ENCODE measurements at places on chromosomes 1 and 21.

DNA sequence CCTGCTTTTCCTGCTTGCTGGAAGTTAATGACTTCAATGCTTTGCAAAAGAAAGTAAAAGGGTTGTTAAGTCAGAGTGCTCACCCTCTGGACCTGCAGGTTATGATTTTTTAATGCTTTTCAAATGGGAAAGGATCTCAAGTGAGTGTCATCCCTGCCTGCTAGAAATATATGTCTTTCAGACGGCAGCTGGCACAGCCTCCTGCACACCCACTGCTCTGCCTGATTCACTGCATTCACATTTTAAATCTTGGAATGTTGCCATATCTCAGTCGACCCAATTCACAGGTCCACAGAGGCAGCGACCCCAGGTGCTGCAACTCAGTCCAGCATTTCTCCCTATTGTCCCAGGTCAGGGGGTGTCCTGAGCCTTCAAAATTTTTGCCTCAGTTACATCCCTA is 10.7 kb downstream of the DUSP23 start:
- no peak for DNase-seq

DNA sequence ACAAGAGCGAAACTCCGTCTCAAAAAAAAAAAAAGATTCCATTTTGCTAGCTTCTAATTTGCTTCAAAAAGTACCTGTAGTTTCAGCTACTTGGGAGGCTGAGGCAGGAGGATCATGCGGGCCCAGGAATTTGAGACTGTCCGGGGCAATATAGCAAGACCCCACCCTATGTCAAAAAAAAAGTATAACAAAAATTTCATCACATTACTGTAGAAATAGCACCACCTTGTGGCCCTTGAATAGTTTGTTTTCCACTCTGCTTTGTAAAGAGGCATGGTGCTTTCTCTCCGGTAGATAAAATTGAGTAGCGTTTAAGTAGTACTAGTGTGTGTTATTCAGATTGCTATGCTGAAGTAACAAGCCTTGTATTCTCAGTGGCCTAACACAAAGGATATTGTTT is 18.2 kb upstream of the MSTO1 start:
- peak; percentile 84 for DNase-seq

GRCh38 chr1:8019229-8019620 is 6.9 kb downstream of the ERRFI1 start:
- DNase-seq, result no peak

DNA sequence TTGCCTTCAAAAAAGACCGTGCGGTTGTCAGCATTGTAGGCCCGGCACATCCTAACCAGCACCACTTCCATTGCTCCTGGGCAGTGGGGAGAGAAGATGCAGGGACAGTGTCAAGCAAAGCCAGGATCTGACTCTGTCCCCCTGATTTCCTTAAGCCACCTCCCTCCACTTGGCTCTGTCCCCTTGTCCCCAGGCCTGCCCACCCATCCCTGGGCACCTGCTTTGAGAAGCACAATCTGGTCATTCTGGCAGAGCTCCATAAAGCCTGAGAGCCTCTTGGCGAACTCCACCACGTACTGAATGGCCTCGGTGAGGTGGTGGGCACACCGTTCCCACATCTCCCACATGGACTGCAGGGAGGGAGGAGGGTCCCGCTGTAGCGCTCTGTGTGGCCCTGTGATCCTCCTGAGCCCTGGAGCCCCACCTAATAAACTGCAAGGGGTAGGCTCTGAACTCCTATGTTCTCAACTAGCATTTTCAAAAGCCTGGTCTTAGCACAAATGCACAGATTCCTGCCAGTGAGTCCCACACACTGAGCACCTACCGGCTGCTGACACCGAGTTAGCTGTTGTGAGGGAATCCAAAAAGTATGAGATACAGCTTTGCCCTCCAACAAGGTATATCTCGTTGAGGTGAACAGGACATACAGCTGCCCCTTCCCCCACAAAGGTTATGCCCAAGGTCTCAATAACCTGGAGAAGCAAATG is 8.2 kb upstream of the LINGO4 start:
- DNase-seq, result no peak

DNA sequence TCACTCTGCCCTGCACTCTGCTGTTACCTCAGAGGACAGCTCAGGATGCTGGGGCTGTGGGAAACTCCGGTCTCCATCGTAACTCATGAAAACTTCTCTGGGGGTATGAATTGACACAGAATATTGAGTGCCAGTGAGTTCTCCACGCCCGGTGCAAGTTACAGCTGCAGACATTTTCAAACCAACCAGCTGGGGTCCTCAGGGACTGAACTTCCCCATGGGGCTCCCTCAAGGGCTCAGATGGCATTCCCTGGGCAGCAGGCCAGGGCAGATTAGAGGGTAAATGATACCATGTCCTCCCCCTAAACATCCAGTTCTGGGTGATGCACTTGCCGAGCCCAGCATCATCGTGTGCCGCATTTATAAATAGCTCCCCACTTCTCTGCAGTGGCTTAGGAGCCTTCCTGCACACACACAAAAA is 27.8 kb upstream of the CCSAP start:
- DNase-seq, result no peak

DNA sequence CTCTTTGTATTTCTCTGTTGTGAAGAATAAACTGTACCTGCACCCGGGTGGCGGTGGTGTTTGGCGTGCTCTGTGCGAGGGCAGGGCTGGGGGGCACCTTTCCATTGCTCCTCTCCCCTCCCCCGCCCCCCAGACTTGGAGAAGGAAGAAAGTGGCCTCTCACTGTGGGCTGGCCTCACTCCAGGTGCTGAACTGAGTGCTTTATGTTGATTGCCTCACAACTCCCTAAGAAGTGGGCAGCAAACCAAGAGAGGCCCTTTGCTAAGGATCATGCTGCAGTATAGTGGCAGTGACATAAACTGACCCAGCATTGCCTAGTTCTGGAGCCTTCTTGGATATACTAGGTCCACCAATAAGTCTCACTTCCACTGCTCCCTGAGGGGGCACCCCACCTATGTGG is 20.2 kb downstream of the A3GALT2 start:
- DNase-seq, result peak; percentile 90

GRCh38 chr1:8273036-8273435 is 44.9 kb upstream of the SLC45A1 start:
- no peak for DNase-seq

DNA sequence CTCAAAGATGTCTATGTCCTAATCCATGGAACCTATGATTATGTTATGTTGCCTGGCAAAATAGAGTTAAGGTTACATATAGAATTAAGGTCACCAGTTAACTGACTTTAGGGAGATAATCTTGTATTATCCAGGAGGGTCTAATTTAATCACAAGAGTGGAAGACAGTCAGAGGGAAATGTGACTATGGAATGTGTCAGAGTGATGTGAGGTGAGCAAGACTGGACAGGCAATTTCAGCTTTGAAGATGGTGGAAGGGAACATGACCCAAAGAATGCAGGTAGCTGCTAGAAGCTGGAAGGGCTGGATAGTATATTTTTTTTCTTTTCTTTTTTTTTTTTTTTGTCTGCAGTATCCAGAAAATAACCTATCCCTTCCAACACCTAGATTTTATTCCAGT is 241.7 kb upstream of the NEGR1 start:
- no peak for DNase-seq

DNA sequence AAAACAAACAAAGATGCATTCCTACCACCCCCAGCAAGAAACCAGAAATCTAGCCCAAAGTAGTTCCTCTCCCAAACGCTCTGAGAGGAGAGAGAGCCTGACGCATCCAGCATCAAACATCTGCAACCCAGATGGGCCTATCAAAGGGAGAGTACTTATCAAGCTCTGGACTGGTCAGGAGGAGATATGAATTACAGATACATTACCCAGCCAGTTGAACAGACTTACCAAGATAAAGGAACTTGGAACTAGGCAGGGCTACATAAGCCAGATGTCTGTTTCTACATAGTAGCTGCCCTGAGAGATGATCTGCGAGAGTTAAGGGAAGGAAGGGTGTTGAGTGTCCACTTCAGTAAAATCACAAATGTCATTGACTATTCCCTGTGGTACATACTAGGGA is 138.4 kb downstream of the PAPPA2 start:
- peak; percentile 97 for DNase-seq

DNA sequence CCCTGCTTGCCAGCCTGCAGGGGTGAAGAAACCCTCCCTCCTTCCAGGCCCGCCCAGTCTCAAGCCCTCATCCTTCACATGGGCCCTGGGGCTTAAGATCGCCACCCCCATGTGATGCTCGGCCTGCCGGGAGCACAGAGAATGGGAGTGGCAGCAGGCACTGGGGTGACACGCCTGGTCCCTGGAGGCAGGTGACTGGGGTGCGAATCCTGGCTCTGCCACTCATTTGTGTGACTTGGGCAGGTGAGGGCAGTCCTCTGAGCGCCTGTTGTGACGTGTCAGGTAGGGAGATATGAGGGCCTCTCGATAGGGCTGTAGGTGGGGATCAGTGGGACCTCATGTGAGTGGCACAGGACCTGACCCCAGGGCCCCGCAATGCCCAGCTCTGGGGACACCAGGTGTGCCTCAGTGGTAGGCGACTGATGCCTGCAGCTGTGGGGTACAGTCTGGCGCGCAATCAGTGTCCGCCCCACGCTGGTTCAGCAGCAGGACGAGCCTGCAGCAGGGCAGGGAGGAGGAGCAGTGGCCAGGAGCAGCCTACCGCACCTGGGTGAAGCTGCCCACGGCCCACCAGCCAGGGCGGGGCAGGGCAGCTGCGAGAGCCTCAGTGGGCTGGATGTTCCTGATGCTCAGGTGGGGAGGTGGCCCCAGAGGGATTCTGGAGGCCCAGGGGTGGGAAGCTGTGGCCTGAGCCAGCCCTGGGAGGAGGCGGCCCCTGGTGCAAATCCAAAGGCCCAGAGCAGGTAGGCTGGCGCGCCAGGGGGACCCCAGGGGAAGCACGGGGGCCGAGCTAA is 6.2 kb downstream of the SH2D5 start:
- DNase-seq, result no peak

- peak; percentile 15 for DNase-seq
These were observed 46.5 kb upstream of the LPGAT1 start for GRCh38 chr1:211876851-211877590.

GRCh38 chr1:8643542-8644536 is 173.6 kb downstream of the RERE start:
- no peak for DNase-seq

- DNase-seq, result no peak
These were observed 265.8 kb upstream of the RAB4A start for GRCh38 chr1:229005097-229005496.

GRCh38 chr1:7491109-7491817 is 279.8 kb upstream of the VAMP3 start:
- DNase-seq, result peak; percentile 68

All from fibroblast of the aortic adventitia (primary cell).